ENCODE measurements at places on chromosomes 1 and 21. TPM values are rescaled to one million over a fixed set of nuclear protein-coding genes. Genes with fewer than 3 reads are reported as not detected.

DNA sequence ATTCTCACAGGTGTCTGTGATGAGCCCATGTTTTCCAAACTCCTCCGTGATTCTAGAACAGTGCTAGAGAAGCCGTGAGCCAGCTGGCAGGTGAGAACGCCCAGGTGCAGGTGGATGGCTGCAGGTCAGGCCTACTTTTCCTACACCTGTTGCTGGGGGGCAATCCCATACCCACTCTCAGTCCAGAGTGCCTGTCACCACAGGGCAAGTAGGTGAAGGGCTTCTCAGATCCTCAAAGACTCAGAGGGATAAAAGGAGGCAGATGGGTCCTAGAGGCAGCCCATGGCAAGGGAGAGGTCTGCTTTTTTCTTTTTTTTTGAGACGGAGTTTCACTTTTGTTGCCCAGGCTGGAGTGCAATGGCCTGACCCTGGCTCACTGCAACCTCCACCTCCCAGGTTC is 50.7 kb upstream of the H6PD start:
- peaks cover 4% of the 10 kb centered on the region for H3K27me3 ChIP-seq
- H3K36me3 ChIP-seq, result no peaks in the 10 kb centered on the region
- peaks cover 6% of the 10 kb centered on the region for H3K4me1 ChIP-seq
- no peak overlapping the region for H3K27ac ChIP-seq
- H3K4me3 ChIP-seq, result no peak overlapping the region
- no peak for DNase-seq

GRCh38 chr21:32843561-32843960 is 72.0 kb upstream of the PAXBP1 start:
- H3K4me3 ChIP-seq, result no peak overlapping the region
- H3K36me3 ChIP-seq, result no peaks in the 10 kb centered on the region
- peaks cover 8% of the 10 kb centered on the region for H3K27me3 ChIP-seq

GRCh38 chr1:116943438-116943837 is 33.7 kb downstream of the PTGFRN start:
- peaks cover 2% of the 10 kb centered on the region for H3K27me3 ChIP-seq
- H3K27ac ChIP-seq, result no peak overlapping the region
- H3K4me3 ChIP-seq, result no peak overlapping the region
- no peak for DNase-seq

Gene FCRL6
- 234 TPM for polyA plus RNA-seq

Gene GPR3
- polyA plus RNA-seq, result not detected

DNA sequence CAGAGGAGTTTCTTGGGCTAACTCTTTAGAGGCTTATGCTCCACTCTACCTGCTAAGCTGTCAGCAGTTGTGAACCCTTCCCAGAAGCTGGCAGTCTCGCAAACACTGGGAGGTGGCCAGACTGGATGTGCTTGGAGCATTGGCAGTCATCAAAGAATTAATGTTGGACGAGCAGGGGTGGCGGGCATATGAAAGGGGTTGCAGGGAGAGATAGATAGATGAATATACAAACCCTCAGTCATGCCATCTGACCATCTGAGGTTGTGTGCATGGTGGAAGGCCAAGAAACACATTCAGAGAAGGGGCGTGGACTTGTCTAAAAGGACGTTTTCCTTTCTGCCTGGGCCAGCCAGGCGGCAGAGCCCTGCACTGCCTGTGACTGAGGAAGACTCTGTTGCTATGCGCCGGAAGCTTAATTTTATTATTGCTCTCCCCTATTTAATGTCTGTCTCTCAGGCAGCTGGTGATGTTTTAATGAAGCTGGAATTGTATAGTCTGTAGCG is 164.4 kb downstream of the PBX1 start:
- no peak for DNase-seq
- H3K27ac ChIP-seq, result no peak overlapping the region
- H3K4me3 ChIP-seq, result no peak overlapping the region

DNA sequence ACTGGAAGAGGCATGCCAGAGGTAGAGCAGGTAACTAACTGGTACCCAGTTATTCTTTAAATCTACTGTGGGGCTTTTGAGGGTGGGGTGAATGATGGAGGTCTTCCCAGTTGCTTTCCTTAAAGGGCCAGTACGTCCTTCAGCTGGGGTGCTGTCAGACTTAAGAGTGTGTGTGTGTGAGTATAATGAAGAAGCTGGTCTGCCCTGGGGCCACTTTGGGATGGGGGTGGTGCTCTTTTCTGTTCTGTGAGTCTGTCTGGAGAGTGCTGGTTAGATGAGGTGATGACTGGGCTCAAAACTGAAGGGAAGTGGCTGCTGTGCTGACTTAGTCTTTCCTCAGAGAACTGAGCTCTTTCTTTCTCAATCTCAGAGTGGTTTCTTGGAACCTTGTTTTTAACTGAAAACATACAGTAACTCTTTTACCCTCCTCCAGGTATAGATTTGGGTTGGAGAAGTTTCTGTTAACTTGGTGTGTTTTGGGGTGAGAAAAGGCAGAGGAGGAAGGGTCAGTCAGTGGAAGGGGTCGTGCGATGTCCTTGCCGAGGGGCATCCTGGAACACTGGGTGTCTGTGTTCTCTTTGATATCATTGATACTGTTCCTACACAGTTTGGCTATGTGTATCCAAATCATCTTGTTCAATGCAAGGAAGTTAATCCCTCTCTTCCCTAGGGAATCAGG is 746 bp downstream of the MACF1 start:
- H3K27ac ChIP-seq, result peak overlapping the region; percentile 91
- peaks cover 3% of the 10 kb centered on the region for H3K36me3 ChIP-seq
- peaks cover 3% of the 10 kb centered on the region for H3K27me3 ChIP-seq
- peak; percentile 31 for DNase-seq

Gene FAM131C
- not detected for polyA plus RNA-seq

Gene ST6GALNAC5
- polyA plus RNA-seq, result not detected

DNA sequence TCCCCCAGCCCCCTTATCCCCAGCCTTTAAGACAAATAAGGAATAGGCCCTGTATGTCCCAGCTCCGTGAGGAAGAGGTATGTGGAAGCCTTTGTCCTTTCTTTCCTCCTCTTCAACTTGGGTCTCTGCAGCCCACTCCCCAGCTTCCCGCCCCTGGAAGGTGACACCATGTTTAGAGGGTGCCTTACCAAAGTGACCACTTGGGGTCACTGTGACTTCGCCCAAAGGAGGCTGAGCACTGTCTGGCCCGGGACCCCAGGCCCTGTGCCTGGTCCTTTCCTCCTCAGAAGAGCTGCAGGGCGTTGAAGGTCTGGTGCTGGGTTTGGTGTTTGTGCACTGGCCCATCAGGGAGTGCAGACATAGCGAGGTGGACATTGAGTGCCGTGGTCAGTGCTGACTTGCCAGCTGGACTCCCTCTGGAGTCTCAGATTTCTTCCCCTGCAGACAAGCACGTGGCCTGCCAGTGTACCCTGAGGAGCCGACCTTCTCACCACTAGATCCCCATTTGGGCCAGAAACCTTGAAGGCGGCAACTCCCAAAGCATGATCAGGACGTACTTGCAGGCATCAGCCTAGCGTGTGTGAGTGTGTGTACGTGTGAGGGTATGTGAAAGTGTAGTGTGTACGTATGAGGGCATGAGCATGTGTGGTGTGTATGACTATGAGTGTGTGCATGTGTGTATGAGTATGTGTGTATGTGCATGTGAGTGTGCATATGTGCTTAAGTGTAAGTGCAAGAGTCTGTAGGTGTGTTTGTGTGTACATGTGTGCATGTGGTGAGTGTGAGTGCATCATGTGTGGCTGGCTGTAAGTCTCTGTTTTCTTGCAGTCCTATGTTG is 181.4 kb upstream of the KIAA0040 start:
- no peak overlapping the region for H3K4me3 ChIP-seq
- no peak for DNase-seq
- no peaks in the 10 kb centered on the region for H3K36me3 ChIP-seq
- no peaks in the 10 kb centered on the region for H3K4me1 ChIP-seq
- H3K27me3 ChIP-seq, result peaks cover 7% of the 10 kb centered on the region

Gene FMOD
- polyA plus RNA-seq, result not detected
